Mucosa of descending colon (tissue), 3 donors: ENCODE measurements at places on chromosomes 7 and 10. TPM values are rescaled to one million over a fixed set of nuclear protein-coding genes. Genes with fewer than 3 reads are reported as not detected.

GRCh38 chr7:8201846-8202441 is 60.0 kb downstream of the ICA1 start:
- no peak for DNase-seq

CALHM1 gene
- not detected for total RNA-seq

GRCh38 chr7:2403014-2403717 is at the start of gene CHST12:
Gene CHST12 (plus strand): TSS chr7:2403611. CDS start chr7:2432640, 29,029 bp downstream.
- DNase-seq, result peak; percentile 96

GRCh38 chr7:104106108-104106905 is 101.5 kb downstream of the ORC5 start:
- no peak for DNase-seq

OR2A42 gene
- total RNA-seq, result not detected

GRCh38 chr10:12353399-12354242 is 4.3 kb downstream of the CAMK1D start:
- no peak for DNase-seq

ELFN1 gene
- total RNA-seq, result 0.44 TPM

DNA sequence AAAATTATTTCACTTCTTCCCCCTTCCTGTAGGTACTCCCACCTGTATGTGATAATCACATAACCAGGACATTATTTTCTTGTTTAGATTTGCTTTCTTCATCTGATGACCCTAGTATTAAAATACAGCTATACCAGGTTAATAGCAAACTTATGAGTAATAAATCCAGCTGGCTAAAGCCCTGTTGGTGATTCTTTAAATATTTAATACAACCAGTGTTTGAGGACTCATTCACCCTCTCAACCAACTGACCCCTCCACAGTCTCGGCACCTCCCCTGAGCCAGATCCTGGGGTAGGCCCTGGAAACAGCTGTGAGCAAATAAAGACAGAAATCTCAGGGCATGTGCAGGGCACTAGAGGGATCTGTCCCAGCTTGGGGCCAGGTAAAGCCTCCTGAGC is 58.5 kb downstream of the BLNK start:
- DNase-seq, result no peak

BHLHA15 gene
- total RNA-seq, result 2.8 TPM

MET gene
- total RNA-seq, result 31.0 TPM

ITGB8 gene
- total RNA-seq, result 10.8 TPM

GRCh38 chr7:95435422-95435780 is 573 bp upstream of the PON2 start:
- DNase-seq, result no peak

HKDC1 gene
- total RNA-seq, result 23.9 TPM

GIMAP5 gene
- total RNA-seq, result 3.1 TPM

DNA sequence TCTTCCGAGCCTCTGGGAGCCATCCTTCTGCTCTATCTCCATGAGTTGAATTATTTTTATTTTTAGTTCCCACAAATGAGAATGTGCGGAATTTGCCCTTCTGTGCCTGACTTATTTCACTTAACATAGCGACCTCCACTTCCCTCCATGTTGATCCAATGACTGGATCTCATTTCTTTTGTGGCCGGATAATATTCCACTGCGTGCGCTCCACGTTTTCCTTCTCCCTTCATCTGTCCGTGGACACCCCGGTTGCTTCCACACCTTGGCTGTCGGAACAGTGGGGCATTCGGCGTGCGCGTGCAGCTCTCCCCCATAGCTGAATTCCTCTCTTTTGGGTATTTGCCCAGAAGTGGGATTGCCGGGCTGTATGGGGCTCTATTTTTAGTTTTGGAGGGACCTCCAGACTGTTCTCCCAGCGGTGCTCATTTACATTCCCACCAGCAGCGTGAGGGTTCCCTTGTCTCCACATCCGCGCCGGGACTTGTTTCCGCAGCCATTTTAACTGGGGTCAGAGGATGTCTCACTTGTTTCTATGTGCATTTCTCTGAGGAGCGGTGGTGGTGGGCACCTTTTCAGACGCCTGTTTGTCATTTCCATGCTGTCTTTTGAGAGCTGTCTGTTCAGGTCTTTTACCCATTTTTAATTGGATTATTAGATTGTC is 51.0 kb upstream of the SUN1 start:
- no peak for DNase-seq

DNA sequence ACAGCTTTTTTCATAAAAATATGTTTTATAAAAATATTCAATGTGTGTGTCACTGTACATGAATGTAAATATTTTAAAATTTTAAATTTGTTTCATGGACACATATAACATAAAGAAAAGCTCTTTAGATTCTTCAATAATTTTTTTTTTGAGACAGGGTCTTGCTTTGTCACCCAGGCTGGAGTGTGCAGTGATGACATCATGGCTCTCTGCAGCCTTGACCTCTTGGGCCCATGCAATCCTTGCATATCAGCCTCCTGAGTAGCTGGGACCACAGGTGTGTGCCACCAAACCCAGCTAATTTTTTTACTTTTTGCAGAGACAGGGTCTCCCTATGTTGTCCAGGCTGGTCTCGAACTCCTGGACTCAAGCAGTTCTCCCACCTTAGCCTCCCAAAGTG is 9.9 kb downstream of the XRCC2 start:
- DNase-seq, result no peak

GRCh38 chr7:137172105-137172590 is 171.4 kb downstream of the PTN start:
- DNase-seq, result no peak

DNA sequence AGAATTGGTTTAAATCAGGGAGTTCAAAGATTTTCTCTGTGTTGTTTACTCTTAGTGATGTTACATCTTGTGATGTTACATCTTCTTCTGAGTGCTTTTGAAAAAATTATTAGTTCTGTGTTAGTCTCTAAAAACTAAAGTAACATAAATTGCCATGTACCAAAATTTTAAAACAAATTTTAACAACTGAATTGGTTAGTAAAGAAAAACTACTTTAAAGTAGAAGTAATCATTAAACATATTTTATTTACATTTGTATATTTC is 5.2 kb upstream of the IGF2BP3 start:
- DNase-seq, result no peak

GRCh38 chr10:66281327-66281726 is 644.5 kb upstream of the LRRTM3 start:
- DNase-seq, result no peak

DNA sequence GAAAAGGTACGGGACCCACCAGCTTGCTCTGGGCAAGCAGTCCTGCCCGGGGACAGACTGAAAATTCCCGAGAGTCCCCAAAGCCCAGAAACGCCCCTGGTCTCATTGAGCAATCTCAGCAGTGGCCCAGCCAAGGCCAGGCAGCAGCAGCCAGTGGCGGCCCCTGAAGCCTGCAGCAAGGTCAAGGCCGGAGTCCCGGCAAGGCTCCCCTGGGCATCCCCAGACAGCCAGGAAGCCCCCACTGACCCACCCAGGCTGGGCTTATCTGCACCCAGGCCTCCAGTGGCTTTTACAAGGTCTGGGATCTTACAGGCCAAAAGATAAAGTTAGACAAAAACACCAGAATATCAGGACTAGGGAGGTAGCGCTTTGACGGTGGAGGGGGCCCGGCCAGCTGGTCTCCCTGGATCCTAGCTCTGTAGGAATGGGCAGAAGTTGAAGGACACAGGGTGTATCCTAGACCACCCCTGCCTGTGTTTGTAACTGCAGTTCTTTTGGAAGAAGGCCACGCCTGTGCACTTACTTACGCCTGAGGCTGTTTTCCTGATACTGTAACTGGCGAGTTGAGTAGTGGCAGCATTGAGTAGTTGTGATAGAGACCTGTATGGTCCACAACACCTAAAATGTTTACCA is 130.5 kb upstream of the NPS start:
- DNase-seq, result no peak

DNA sequence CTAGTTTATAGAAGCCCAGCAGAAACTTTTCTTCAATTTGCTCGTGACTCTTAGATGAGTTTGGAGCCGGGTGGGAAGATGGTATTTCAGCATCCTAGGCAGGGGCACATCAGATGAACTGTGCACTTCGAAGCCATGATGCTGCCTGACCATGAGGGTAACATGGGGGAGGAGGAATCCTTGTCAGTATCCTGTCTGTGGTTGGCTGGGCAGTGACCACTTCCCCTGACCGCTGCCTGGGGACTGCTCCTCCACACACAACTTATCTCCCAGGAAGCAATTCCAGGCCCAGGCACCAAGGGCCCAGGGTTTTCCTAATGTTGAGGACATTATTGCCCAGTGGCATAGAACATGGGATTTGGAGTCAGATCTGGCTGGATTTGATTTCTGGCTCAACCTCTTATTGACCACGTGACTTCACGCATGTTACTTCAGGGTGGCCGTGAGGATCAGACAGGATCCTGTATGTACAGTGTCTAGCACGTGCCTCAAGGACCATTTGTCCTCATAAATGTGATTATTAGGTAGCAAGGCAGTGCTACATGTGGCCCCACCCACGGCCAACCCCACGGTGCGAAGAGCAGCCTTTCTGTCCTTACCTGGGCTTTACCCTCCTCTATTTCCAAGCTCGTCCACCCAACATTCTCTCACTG is 65.2 kb downstream of the PTPRE start:
- DNase-seq, result no peak

GRCh38 chr7:123974326-123974908 is 49.4 kb downstream of the SPAM1 start:
- no peak for DNase-seq

DNA sequence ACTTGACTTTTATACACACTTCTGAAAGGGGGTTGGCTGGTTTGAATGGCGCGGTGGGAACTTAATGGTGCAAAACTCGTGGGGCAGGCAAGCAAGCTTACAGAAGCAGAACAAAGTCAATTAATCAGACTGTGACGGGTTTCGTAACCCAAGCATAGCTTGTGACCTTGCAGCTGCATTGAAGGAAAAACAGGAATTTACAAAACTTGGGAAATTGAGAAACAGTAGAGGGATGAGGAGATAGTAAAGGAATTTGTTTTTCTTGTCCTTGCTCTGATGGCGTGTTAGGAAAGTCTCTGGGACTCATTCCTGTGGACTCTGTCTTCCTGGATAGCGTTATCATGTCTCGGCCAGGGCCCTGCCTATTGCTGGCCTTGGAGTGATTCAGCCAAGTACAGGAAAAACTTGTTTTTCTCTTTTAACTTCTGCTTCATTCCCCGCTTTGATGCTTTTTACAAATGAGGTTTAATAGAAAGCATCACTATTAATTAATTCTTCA is 220.0 kb upstream of the KCND2 start:
- DNase-seq, result no peak

VIPR2 gene
- total RNA-seq, result 19.8 TPM

TCAF2 gene
- 1.6 TPM for total RNA-seq

DNA sequence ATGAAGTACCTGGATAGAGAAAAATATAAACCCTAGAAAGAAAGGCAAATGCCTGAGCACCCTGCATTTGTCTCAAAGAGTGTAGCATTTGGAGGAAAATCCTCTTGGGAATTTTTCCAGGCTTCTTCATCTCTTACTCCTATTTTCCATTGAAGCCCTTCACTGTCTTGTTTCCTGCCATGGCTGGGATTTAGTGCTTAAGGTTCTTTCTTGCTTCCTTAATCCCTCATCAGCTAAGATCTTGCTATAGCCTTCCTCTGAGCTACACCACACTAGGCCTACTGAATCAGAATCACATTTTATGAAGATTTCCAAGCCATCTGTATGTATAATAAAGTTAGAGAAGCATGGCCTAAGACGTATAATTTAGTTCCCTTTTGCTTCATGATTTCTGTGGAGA is 97.5 kb upstream of the PHYHIPL start:
- no peak for DNase-seq

HOXA6 gene
- total RNA-seq, result 20.2 TPM

GRCh38 chr7:12653518-12653917 is 33.9 kb upstream of the ARL4A start:
- no peak for DNase-seq

DNA sequence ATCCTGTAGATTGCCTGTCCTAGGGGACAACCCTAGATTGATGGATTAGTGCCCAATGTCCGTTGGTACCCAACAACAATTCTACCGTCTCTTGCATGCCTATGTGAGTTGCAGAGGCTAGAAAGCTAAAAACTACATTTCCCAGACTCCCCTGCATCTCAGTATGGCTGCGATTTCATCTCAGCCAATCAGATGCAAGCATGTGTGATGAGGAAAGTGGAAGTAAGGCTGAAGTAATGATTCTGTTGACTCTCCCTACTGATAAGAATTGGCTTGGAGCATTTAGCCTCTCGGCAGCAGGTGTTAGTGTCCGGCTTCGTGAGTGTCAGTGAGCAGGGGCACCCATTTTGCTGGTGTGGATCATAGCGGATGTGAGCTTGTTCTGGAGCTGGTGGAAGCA is 171.9 kb downstream of the FGFR2 start:
- no peak for DNase-seq

IGF2BP3 gene
- total RNA-seq, result not detected

- DNase-seq, result no peak
Measured at GRCh38 chr10:111766464-111766863, 417.1 kb downstream of the GPAM start.

DNA sequence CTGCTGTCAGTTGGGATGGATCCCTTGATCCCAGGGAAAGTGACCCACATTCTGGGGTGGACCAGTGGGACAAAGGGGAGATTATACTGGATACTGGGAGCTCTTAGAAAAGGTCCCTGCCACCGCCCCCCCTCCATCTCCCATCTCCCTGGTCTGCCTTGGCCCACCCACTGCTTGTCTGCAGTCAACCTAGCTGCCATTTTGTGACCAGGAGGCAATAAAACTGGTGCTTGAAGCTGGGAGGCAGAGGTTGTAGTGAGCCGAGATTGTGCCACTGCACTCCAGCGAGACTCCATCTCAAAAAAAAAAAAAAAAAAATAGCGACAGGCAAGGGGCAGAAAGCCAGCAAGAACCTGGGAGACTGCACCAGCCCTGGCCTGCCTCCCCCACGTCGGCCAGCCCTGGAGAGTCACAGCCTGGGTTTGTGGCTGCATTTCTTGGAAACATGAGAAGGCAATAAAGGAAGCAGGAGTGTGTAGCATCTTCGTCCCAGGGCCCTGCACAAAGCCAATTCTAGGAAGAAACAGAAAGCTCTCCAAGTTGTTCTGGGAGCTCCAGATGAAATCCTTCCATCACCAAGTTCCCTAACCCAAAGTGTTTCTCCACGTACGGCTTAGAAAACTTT is 4.7 kb upstream of the ARPC1B start:
- no peak for DNase-seq

DNA sequence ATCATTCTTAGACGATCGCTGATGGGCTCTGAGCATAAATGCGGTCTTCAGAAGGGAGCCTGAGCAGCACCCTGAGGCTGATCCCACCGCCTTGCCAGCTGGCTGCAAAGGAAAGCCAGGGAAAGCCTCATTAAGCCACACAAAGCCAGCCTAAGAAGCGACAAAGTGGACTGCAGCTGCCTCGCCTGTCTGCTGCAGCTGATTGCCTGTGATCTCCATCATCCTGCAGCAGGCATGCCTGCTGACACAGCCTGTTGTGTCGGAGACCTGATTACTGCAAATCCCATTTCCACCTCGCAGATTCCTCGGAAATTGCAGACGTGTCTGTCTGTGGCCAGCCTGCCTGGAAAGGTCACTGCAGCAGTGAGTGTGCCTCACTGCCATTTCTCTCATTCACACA is 1087.0 kb upstream of the AUTS2 start:
- DNase-seq, result no peak

GJD4 gene
- not detected for total RNA-seq
